ENCODE measurements at places on chromosomes 7 and 10.

DNA sequence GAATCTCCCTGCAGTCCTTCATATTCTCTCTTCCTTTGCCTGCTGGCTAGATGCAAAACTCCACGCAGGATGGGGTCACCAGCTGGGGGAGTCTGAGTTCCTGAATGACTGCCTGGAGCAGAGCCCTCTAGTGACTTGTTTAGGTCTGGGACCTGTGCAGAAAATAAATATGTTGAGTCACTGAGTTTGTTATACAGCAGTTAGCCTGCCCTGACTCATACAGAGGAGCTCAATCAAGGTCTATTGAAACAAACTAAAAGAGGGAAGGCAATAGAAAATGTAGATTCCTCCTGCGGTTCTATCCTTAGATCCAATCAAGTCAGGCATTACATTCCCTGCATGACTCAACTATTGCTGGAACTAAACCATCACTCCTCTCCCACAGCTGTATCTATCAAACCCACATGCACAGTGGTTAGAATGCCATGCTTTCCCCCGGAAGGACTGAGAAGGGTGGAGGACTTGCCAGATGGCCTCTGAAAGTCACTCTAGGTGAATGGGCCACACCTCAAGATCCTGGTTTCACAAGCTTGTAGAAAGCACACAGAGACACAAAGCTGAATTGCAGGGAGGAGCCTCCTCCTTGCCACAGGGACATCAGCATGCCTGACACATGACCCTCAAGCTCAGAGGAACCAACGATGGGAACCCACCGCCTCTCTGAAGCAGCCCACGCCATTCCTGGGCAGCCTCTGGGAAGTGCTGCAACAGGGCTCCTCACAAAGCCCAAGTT lies 73.9 kb downstream of the SH3PXD2A start:
- no peak for DNase-seq

GRCh38 chr7:3370068-3370830 lies 69.2 kb downstream of the SDK1 start:
- DNase-seq: no peak

GRCh38 chr7:127794136-127794535 lies 142.1 kb downstream of the SND1 start:
- no peak for DNase-seq

DNA sequence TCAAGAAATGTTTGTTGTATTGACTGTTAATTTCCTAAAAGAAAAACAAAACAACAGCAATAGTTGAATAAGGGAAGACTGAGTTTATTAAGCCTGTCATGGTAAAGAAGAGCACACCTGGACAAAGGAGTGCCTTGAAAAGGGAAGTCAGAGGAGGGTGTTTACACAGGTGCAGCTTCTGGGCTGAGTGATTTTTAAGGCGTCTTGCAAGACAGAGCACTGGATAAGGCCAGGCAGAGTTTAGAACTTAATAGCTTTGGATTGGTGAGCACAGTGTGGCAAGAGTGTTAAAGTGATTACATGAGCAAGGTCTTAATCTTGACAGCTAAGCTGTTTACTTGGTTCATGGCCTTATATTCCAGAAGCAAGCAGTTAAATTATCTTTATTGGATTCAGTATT lies 423.2 kb downstream of the CNTNAP2 start:
- DNase-seq: no peak

DNA sequence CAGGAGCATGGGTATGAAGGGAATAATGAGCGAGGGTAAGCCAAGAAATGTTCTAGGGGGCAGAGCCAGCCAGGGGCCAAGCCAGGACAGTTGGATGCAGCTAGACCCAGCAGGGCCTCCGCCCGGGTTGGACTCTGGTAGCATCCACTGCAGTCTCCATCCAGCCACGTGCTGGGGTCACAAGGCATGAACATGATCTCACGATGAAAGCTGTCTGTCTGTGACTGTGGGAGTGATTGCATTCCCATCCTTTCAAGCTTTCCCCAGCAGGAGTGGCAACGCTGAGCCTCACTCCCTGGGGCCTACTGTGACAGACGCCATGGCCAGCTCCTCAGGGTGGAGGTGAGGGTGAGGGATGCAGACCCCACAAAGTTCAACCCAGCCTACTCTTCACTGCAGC lies 47.8 kb upstream of the RET start:
- no peak for DNase-seq

- DNase-seq: no peak
Observed at GRCh38 chr10:60606343-60607080, 171.8 kb upstream of the CDK1 start.

DNA sequence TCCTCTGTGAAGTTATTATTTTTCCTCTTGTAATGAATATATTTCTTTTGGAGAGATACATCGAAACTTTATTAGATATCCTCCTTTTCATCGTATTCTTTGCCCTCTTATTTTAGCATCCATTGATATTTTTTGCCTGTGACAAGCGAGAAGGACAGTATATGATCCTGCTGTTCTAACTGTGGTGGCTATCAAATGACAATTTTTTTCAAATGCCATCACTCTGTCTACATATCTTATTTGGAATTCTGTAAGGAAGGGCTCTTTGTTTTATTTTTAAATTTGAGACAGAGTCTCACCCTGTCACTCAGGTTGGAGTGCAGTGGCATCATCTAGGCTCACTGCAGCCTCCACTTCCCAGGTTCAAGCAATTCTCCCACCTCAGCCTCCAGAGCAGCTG lies 128.5 kb downstream of the LYZL1 start:
- no peak for DNase-seq

DNA sequence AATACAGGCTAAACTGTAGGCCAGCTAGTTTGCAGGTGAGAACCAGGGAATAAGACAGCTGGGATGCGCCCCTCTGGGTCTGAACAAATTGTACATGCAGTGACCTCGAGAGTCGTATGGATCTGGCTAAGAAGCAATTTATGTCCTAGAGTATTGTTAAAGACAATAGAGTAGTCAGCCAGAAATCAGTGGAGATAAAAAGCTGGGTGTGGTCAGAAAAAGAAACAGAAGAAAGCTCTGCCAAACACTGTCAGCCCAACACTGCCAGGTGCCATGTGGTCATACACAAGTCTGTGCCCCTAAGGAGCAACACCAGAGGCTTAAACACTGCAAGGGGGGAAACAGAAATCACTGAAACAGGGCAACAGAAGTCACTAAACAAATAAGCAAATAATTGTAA lies 62.2 kb downstream of the CNOT4 start:
- no peak for DNase-seq

DNA sequence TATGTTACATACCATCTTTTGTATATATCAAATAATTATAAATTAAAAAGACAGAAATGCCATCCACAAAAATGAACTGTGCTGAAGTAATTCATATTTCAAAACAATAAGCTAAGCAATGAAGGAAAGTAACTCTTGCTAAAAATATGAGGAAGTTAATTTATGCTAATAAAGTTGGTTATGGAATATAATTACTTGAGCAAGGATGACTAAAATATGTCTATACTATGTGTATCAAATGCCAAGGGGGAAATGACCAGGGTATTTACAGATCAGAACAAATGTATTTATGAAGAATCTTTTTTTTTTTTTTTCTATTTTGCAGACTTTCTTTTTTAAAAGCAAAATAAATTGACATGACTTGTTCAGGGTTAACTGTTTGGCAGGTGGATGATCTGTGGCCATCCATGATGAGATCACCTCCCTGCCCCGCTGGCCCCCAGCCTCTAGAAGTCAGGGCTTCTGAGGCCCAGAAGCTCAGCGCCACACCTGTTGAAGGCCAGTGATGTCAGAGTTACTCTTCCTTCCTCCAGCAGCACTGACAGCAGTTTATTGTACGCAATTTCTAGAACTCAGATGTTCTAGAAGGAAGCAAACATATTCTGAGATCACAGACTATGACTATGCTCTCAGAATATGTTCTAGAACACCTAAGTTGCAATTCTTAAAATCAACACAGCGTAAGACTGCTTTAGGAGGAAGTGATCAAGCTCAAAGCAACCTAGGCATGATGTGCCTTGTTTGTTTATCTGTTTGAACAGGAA lies 196.1 kb upstream of the KLF14 start:
- no peak for DNase-seq

DNA sequence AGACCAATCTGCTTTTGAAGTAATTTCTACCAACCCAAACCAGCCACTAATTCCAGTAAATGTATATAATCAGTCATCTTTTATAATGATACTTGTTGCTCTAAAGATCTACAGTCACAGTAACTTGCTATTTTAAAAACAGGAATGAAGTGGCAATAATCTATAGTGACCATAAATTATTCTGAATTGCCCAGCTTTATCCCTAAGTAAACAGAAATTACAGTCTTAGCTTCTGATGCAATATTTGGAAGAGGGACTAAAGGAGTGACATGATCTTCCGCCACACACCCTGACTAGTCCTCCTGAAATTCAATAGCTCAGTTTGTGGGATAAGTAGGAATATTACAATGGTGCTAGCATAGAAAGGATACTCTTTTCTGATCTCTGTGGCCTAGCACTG lies 96.1 kb downstream of the ATE1 start:
- no peak for DNase-seq

DNA sequence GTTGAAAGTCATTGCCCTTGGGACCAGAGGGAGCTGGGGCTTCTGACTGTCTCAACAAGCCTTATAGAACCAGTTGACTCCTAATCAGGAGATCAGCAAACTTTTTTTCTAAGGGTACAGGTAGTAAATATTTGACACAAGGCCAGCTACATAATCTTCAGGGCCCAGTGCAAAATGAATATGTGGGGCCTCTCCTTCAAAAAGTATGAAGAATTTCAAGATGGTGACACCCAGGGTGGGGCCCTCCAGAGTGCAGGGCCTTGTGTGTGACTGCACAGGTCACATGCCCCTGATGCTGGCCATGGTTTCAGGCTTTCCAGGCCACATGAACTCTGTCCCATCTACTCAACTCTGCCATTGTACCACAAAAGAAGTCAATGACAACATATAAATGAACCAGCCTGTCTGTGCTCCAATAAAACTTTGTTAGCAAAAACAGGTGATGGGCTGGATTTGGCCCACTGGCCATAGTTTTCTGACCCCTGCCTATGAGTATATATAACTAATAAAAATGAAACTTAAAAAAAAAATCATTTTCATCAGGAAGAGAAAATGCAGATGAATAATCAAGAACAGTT lies 6.1 kb downstream of the MMRN2 start:
- DNase-seq: no peak

GRCh38 chr7:19701471-19701870 lies 7.4 kb downstream of the POLR1F start:
- no peak for DNase-seq

DNA sequence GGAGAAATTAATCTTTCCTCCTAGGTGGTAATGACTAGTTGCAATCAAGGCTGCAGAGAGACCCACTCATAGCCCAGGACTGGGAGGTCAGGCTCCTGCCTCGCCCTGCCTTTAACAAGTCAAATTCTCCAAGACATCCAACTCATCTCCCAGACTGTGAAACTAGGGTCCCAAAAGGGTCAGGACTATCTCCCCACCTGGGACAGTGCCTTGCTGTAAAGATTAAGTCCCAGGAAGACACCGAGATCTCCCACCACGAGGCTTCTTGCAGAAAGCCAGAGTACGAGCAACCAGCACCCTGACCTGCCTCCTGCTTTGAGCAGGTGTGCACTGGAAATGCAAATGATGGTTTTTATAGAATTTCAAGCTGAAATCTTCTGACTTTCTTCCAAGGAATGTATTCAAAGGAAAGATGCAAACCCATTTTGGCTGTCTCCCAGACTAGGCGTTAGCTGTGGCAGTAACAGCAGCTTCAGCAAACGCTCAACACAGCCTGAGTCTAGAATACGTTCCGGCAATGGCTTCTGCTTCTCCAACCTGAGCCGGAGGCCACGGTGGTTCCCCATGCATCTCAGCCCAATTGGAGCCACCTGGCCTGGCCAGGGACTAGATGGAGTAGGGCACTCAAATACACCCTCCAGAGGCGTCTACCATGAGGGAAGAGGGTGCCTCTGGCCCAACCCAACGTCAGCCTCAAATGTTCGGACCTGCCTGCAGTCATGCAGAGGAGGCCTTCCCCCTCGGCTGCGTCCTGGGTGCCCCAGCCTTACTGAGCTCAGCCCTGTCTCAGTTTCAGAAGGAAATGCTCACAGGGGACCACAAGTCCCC lies 170.4 kb downstream of the PRKAG2 start:
- no peak for DNase-seq

DNA sequence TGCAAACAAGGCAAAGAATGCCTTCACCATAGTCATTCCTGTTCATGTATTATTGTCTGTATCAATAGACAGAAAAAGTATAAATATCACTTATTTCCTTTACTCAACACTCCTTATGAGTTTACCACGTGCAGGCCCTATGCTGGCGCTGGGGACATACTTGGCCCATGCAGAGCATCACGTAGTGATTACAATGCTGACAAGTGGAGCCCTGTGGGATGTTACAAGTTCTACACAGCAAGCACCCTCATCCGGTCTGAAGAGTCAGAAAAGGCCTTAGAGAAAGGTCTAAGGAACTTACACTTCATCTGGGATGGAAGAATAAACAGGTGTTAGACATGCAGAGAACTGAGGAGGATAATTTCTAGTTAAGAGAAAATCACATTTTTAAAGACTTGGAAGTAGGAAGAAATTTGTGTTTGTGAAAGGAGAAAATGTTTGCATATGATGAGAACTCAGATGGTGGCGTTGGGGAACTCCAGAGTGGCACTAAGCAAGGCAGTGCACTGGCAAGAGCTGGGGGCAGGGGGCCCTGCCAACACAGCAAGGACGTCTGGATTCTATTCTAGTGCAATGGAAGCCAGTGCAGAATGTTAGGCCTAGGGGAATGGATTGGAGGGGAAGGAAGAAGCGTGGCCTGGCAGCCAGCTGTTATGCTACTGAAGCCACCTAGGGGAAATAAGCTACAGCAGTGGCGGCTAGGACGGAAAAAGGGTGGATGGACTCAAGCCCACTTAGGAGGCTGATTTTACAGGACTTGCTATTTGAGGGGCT lies 116.2 kb downstream of the ELMO1 start:
- DNase-seq: no peak

- DNase-seq: no peak
Observed at GRCh38 chr10:4395731-4396130, 430.3 kb upstream of the AKR1E2 start.

GRCh38 chr7:30304177-30304884 lies 19.9 kb downstream of the ZNRF2 start:
- DNase-seq: no peak

DNA sequence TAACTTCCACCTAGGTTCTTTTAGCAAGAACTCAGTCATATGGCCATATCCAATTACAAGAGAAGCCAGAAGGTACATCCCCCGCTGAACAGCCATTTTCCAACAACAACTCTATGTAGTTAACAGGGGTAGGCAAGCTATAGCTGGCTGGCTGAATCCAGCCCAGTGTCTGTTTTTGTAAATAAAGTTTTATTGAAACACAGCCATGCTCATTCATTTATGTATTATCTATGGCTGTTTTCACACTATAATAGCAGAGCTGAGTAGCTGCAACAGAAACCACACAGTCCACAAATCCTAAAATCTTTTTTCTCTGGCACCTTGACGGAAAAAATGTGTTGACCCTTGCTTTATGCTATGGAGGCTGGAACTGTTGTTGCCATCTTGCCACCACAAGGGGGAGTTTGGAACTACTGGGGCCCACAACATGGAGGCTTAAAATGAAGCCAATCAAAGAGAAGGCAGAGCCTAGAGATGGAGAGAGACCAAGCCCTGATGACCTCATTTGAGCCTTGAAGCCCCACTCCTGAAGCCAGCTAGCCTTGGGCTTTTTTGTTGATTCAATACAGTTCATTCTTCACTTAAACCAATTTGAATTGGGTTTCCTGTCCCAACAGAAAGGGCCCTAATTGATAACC lies 33.3 kb upstream of the XPNPEP1 start:
- peak; percentile 42 for DNase-seq
